ENCODE measurements at places on chromosomes 1 and 21.
A peak's percentile ranks its signal among the peaks of the same experiment; 100 is the strongest.

GRCh38 chr1:110203021-110203661 lies 7.0 kb upstream of the KCNC4 start:
- peak; percentile 44 for DNase-seq

DNA sequence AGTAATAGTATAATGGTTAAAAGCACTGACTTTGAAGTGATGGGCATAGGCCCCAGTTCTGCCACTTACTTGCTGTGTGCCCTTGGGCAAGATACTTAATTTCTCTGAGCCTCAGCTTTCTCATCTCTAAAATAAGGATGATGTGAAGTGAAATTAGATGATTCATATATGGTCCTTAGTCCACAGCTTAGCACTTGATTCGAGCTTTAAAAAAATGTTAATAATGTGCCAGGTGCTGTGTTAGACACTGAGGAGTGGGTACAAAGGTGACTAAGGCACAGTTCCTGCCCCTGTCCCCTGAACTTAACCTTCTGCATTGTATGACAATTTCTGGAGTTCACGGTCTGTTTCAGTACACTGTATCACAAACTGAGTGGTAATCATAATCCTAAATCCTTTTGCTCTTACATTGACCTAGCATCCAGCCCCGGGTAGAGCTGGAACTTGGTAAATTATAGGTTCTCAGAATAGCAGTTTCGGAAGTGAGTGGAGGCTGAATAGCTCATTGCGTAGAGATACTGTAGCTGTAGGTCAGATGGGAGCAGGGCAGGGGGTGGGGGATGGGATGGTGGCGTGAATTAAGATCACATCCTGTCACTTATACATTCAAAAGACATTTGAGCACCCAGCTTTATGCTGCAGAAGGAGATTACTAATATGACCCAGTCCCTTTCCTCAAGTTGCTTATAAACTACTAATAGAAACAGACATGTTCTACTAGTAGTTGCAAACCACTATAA lies 1.5 kb downstream of the ZNF691 start:
- no peak for DNase-seq

GRCh38 chr1:108865316-108865910 lies 8.5 kb upstream of the AKNAD1 start:
- DNase-seq = no peak

DNA sequence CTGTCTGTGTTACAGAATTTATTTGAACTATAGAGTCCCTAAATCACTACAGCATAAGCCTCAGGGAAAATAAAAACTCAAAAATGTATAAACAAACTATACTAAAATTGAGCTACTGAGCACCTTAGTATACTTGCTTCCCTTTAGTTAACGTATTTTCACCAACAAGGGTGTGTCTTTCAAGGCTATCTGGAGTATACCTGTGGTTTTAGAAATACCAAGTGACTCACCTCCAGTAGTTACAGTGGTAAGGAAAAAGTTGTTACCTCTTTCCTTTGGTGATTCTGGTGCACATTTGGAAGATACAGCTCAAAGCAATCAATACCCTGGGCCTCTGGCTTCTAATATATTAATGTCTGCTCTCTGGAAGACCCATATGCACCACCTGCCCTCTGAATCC lies 68.0 kb upstream of the C1orf105 start:
- no peak for DNase-seq

GRCh38 chr1:119079881-119080280 lies 60.6 kb downstream of the WARS2 start:
- DNase-seq = no peak

GRCh38 chr21:31592963-31593560 lies 66.4 kb upstream of the SOD1 start:
- DNase-seq = no peak

DNA sequence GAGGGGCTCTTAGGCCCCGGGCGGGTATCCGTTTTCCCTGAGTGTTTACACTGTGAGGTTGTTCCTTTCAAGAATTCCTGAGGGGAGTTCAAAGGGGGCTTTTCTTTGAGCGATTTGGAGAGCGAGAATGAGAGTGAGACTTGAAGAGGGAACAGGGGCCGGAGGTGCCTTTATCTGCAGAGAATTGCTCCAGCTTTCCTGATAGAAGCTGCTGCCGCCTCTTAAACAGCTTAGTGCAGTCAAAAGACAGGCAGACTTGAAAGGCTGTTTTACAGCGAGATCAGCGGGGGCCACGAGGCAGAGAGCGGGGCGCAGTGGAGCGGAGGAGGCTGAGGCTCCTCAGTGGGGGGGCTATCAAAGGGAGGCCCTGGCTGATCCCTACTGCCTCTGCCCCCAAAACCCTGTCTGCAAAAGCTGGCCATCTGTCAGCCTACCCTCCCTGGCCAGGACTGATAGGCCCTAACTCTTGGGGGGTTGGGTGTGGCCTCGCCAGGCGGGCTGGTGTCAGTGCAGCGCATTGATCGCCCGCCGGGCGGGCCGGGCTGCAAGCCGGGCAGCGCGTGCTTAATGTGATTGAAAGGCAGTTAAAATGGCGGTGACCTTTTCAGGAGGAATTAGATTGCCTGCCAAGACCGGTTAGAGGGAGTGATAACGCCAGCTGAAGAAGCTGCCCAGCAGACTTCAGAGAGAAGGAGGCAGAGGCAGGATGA lies 36.4 kb downstream of the TMEM53 start:
- no peak for DNase-seq

GRCh38 chr1:246537441-246537840 lies 28.6 kb downstream of the TFB2M start:
- no peak for DNase-seq

DNA sequence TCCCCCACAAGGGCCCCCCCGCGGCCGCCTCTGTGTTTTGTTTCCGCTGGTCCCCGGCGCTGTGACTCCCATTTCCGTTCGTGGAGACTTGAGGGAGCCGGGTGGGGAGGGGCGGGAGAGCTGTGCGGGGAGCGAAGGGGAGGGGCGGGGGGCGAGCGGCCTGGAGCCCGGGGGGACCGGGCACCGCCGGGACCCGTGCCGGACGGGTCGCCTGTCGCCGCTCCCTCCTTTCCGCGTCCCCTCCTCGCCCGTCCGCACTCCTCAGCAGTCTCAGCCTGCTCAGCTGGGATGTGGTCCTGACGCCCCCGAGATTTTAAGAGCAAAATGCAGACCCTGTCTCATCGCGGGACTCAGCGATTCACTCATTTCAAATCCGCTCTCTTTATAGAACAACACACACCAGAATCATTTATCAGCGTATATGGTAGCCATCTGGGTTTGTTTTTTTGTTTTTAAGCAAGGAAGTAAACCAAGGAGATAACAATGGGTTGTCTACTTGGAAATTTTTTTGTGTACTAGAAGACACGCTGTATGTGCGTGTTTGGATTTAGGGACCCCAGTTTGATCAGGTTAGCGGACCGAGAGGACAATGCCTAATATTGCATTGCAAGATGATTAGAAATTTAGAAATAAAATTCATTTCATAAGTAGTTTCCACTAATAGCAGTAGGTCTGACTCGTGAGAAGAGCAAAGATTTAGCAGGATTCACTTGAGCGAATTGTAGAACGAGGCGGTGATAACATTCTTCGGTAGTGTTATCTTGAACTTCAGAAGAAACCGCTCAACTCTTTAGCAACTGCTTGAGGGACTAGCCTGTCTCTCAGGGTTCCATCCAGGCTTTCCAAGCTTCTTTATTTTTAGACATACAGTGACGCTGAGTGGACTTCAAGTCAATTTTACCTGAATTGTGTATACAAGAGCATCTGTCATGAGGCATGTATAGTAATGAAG lies 1.1 kb downstream of the GABPA start:
- DNase-seq = peak; percentile 92

- no peak for DNase-seq
Observed at GRCh38 chr1:51133045-51133444, 31.0 kb downstream of the C1orf185 start.

DNA sequence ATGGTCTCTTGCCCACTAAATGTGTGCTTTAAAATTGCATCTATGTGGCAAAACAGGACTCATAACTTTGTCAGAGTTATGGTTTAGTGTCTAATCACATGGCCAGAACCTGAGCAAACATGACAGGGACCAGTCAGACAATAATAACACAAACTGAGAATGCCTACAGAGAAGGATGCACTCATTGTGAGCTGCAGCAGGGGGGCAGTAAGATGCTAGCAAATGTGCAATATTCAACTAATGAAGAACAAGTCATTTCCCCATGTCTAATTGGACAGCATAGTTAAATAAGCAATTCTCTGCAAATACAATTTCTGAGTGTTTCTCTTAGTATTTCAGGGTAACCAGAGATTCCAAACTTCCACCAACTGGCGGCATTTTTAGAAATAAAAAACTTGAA lies 30.8 kb downstream of the SPAG17 start:
- peak; percentile 13 for DNase-seq

GRCh38 chr1:38758820-38759219 lies 100.8 kb downstream of the RRAGC start:
- DNase-seq = no peak

DNA sequence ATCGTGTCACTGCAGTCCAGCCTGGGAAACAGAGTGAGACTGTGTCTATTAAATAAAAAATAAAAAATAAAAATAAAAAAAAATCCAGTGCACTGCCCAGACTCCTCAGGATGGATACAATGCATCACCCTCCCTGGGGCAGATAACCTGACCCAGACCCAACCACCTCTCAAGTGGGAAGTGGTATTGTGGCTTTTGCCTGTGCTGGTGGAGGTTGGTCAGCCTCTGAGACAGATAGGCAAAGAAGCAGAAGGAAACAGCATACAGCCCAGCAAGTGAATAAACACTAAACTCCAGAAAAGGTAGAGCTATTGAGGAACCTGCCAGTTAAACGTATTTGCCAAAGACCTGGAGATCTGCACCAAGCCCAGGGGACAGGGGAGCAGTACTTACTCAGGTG lies 22.0 kb downstream of the HHIPL2 start:
- DNase-seq = no peak

DNA sequence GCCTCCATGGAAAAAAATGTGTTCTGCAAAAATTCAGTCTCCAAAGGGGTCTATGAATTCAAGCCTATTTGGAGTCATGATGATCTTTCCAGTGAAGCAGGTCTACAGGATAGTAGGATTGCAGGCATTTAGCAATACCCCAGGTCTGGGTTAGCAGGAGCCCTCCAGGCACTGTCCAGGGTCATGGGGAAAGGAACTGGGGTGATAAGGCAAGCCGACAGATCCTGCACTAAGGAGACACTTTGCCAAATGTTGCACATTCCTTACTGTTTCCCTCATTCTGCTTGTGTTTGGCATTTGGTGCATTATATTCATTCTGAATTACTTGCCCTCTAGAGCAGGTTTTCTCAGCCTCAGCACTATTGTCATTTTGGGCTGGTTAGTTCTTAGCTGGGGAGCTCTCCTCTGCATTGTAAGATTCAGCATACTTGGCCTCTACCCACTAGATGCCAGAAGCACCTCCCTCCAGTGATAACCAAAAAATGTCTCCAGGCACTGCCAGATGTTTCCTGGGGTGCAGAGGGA lies 333.3 kb upstream of the PLXNA2 start:
- no peak for DNase-seq

DNA sequence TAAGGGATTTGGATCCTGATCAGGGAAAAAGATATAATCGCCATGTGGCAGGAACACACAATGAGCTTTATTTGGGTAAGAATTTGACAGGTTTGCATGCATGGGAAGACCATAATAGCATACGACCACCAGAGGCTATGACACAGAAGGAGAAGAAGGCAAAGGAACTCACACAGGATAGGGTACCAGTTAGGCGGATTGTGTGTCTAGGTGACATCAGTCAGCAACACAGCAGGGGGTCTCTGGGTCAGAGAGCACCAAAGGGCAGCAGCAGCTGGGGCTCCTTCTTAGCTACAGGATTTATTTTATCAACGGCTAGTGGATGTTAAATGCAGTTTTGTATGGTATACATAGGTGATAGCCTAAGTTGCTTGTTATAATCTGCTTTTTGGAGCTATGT lies 551.3 kb downstream of the KCNT2 start:
- DNase-seq = peak; percentile 6

GRCh38 chr1:171803045-171803444 lies 21.6 kb downstream of the METTL13 start:
- no peak for DNase-seq

DNA sequence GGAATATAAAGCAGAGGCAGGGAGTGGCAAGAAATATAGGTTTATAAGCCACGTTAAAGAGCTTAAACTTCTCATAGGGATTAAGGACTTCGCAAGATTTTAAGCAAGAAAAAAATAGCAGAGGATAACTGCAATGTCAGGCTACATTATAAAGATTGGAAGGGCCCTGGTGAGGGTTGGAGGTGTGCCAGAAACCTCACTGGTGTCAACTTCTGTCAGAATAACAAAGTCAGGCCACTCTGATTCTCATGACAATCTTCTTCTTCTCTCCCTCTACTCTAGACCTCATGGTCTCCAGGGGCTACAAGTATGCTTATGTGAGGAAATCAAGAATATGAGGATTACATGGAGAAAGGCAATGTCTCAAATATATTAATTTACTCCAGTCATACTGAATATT lies 32.6 kb upstream of the FMO2 start:
- DNase-seq = no peak

GRCh38 chr1:109880971-109881894 lies 29.4 kb upstream of the CSF1 start:
- DNase-seq = peak; percentile 60

DNA sequence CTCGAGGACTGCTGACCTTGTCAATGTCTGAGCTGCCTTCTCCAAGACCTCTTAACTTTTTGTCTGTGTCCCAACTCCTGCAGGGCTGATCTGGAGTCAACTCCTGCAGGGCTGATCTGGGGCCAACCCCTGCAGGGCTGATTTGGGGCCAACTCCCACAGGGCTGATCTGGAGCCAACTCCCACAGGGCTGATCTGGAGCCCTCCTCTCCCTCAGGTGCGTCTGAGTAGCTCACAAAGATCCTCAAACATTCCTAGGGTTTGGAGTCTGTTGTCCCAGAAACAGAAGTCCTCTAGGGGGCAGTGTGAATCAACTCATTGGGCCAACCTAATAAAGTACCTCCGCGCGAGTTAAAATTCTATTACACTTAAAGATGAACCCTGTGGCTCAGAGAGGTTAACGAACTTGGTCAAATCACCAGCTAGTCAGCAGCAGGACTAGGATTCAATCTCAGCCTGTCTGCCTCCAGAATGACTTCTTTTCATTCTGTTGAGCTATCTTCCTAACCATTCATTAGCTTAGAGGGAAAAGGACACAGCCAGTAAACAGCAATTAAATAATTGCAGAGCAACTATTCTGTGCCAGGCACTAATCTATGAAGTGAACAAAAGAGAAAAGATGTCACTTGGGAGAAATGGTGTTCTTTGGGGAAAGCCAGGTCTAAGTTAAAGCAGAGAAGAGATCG lies 17.2 kb upstream of the RLF start:
- DNase-seq = peak; percentile 23

- no peak for DNase-seq
Observed at GRCh38 chr1:107659961-107660360, 305.0 kb downstream of the VAV3 start.

GRCh38 chr1:221291113-221291512 lies 411.9 kb downstream of the HLX start:
- DNase-seq = no peak
